Left renal pelvis (tissue), 4 donors: ENCODE measurements at places on chromosomes 2 and 18.

DNA sequence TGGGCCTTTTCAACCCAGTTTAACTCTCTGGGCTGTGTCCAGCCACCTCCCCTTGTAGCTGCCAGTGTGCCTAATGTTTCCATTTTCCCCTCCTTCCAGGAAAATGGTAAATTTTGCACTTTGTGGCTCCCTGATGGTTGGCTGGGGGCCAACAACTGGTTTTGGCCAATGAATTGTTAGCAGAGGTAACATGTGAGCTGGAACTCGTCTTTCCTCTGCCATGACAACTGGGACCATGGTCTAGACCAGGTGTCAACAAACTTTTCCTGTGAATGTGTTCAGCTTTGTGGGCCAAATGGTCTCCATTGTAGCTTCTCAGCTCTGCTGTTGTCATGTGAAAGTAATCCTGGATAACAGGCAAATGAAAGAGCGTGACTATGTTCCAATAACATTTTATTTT is 87.2 kb downstream of the DDX1 start:
- no peak for DNase-seq

- DNase-seq: no peak
Measured at GRCh38 chr2:42909966-42910365, 117.6 kb upstream of the HAAO start.

DNA sequence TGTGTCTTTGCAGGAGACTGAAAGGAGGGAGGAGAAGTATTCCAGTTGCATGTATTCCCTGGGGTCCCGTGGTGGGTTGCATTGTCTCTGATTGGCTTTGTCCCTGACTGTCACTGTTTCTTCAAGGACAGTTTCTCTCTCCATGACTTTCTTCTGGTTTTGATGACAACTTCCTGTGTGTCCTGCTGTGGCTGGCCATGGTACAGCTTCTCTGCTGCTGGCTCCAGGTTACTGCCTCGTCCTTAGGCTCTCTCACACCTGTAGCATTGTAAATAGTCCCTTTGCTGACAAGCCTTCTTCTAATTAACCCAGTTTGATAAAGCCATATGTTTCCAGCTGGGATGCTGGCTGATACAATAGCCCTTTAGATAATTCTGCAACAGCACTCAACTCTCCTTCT is 129.0 kb downstream of the LPIN1 start:
- no peak for DNase-seq

GRCh38 chr2:120287183-120288015 is 34.7 kb downstream of the RALB start:
- no peak for DNase-seq

DNA sequence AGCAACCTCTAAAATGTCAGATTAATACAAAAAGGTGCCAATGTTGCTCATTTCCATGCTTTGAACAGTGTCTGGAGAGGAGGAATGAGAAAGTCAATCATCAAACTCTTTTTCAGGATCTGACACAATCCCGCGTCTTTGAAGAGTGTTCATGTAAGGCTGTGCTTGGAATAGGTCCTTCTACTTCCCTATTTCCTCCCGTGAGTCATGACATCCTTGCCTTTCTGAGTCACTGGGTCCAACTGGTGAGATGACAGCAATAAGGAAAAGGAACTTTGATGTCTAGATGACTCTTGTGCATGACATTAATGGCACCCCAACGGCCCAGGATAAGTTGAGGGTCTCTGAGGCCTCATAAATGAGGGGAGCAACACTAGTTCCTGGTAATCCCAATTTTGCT is 109.0 kb upstream of the CELF4 start:
- DNase-seq: no peak

GRCh38 chr2:8576525-8577167 is 105.2 kb upstream of the ID2 start:
- DNase-seq: no peak
